ENCODE measurements at places on chromosomes 12 and 14. TPM values are rescaled to one million over a fixed set of nuclear protein-coding genes. Genes with fewer than 3 reads are reported as not detected.

DNA sequence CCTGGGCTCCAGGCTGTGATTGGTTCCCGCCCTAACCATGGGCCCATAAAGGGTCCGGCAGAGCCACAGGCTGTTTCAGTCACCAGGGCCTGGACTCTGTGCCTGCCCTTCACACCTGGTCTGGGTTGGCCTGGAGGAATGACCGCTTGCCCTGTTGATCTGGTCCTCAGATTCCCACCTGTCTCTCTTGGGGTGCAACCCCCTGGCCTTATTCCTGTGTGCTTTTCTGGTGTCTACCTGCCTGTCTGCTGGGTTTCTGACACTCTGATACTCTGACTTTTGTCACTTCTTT, 2.9 kb upstream of the KRT83 start:
- H3K27me3 ChIP-seq: no peaks in the 10 kb centered on the region
- no peak overlapping the region for H3K4me3 ChIP-seq
- H3K4me1 ChIP-seq: peaks cover 6% of the 10 kb centered on the region
- H3K27ac ChIP-seq: no peak overlapping the region
- DNase-seq: no peak

- DNase-seq: no peak
- no peaks in the 10 kb centered on the region for H3K27me3 ChIP-seq
- no peak overlapping the region for H3K27ac ChIP-seq
- no peaks in the 10 kb centered on the region for H3K36me3 ChIP-seq
- H3K4me3 ChIP-seq: no peak overlapping the region
Observed at GRCh38 chr12:124828264-124829007, 35.2 kb downstream of the SCARB1 start.

DNA sequence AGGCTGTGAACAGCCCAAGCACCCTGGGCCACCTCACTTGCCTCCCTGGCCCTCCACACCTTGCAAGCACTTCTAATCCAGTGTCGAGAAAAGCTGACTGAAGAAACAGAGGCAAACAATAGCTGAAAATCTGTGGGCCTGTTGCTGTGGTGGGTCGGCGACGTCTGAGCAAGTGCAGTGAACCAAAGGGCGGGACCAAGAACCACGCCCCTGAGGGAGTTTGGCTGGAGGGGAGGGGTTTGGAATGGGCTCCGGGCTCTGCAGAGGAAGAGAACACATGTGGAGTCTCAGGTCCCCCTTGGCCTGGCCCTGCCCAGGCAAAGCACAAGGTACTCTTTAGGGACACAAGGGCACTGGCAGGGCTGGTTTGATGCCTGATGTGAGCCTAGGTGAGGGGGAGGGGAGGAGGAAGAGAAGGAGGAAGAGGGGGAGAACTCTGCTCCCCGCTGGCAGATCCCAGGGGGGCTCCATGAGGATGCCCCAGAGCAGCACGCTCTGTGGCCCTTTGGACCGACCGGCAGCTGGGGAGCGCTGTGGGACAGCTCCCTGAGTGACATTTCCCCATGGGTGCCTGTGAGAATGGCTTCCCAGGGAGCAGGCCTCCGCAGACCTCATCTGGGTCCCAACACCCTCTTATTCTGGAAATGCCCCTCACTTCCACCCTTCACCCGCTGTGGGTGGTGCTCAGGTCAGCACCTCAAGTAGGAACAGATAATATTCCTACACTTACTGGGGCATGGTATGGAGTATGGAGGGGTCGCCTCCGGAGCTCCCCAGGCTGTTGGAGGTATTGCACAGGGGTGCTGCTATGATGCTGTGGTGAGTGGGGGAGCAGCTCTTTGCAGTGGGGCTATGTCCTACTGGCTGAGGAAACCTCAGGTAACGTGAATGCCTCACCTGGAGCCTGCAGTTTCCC, 85.5 kb downstream of the CPSF2 start:
- no peak for DNase-seq
- peaks cover 47% of the 10 kb centered on the region for H3K4me1 ChIP-seq
- H3K27me3 ChIP-seq: no peaks in the 10 kb centered on the region
- H3K27ac ChIP-seq: peak overlapping the region; percentile 87
- no peak overlapping the region for H3K4me3 ChIP-seq
- H3K36me3 ChIP-seq: no peaks in the 10 kb centered on the region

- no peaks in the 10 kb centered on the region for H3K27me3 ChIP-seq
- no peak overlapping the region for H3K27ac ChIP-seq
- no peak for DNase-seq
- no peak overlapping the region for H3K4me3 ChIP-seq
- H3K36me3 ChIP-seq: no peaks in the 10 kb centered on the region
Observed at GRCh38 chr14:88168498-88169165, 154.4 kb downstream of the KCNK10 start.

GRCh38 chr14:24324024-24324423, 10.8 kb downstream of the ADCY4 start:
- no peaks in the 10 kb centered on the region for H3K36me3 ChIP-seq
- H3K4me3 ChIP-seq: no peak overlapping the region
- H3K4me1 ChIP-seq: no peaks in the 10 kb centered on the region
- H3K27ac ChIP-seq: no peak overlapping the region

GRCh38 chr12:116707751-116708150, 30.1 kb downstream of the SPRING1 start:
- DNase-seq: no peak
- H3K36me3 ChIP-seq: no peaks in the 10 kb centered on the region
- H3K4me3 ChIP-seq: no peak overlapping the region
- H3K27ac ChIP-seq: no peak overlapping the region
- peaks cover 9% of the 10 kb centered on the region for H3K4me1 ChIP-seq

GRCh38 chr12:102601621-102602020, 121.3 kb upstream of the IGF1 start:
- H3K36me3 ChIP-seq: no peaks in the 10 kb centered on the region
- DNase-seq: no peak
- no peaks in the 10 kb centered on the region for H3K4me1 ChIP-seq
- H3K27ac ChIP-seq: no peak overlapping the region
- H3K4me3 ChIP-seq: no peak overlapping the region

DNA sequence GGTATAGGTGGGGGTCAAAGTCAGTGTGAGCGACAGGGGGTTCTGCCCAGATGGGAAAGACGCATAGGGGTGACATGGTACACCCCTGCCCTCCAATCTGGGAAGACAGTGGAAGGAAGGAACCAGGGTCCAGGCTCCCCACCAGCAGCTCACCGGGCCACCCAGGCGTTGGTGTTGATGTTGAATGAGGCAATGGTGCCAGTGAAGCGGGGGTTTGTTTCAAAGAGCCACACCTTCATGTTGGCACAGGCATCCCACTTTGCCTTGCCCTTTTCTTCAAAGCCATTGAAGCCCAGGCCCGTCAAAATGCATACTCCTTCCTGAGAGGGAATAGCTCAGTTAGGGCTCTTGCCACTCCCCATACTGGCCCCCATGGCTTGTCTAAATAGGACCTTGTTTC, 7.5 kb downstream of the EMG1 start:
- peaks cover 66% of the 10 kb centered on the region for H3K36me3 ChIP-seq
- no peaks in the 10 kb centered on the region for H3K4me1 ChIP-seq
- H3K4me3 ChIP-seq: no peak overlapping the region

GRCh38 chr14:95891742-95892141, 15.1 kb downstream of the TUNAR start:
- DNase-seq: no peak
- peaks cover 30% of the 10 kb centered on the region for H3K4me1 ChIP-seq
- H3K36me3 ChIP-seq: no peaks in the 10 kb centered on the region
- H3K4me3 ChIP-seq: no peak overlapping the region

DNA sequence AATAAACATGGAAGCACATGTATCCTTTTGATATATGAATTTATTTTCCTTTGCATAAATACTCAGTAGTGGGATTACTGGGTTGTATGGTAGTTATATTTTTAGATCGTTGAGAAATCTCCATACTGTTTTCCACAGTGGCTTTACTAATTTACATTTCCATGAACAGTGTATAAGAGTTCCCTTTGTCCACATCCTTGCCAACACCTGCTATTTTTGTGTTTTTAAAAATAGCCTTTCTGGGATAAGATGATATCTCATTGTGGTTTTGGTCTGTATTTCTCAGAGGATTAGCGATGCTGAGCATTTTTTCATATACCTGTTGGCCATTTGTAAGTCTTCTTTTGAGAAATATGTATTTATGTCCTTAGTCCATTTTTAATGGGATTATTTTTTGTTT, 329.2 kb upstream of the KITLG start:
- H3K27ac ChIP-seq: no peak overlapping the region
- DNase-seq: no peak
- H3K4me3 ChIP-seq: no peak overlapping the region
- no peaks in the 10 kb centered on the region for H3K4me1 ChIP-seq
- no peaks in the 10 kb centered on the region for H3K27me3 ChIP-seq

DNA sequence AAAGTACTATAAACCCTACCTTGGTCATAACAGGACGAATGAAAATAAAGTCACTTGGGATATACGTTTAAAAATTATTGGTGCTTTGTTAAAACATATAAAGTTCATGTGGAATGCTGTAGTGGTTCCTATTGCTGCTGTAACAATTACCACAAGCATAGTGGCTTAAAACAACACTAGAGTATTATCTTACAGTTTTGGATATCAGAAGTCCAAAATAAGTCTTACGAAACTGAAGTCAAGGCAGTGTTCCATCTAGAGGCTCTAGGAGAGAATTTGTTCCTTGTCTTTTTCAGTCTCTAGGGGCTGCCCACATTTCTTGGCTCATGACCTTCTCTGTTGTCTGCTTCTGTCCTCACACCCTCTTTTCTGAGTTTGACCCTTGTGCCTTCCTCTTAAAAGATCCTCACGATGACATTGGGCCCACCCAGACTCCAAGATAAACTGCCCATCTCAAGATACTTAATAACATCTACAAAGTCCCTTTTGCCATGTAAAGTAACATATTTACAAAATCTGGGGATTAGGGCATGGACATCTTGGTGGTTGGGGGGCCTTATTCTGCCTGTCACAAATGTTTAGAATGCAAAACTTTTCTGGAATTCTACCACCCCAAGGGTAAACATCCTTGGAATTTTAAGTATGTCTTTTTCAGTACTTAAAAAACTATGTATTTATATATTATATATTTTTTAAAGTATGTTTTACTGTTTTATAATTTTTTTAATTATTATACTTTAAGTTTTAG, 178.1 kb downstream of the ETNK1 start:
- H3K36me3 ChIP-seq: no peaks in the 10 kb centered on the region
- no peak overlapping the region for H3K4me3 ChIP-seq
- no peak overlapping the region for H3K27ac ChIP-seq
- DNase-seq: no peak

DNA sequence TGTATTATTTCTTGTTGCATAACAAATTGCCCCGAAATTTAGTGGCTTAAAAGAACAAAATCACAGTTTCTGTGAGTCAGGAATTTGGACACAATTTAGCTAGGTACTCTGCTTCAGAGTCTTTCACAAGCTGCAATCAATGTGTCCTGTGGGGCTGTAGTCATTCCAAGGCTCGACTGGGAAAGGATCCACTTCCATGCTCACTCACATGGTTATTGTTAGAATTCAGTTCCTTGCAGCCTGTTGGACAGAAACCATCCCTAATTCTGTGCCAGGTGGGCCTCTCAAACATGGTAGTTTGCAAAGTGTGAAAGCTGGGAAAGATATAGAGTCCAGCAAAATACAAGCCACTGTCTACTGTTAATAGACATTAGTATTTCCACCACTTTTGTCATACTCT, 59.7 kb upstream of the ARID2 start:
- DNase-seq: no peak
- no peaks in the 10 kb centered on the region for H3K36me3 ChIP-seq
- no peak overlapping the region for H3K4me3 ChIP-seq
- peaks cover 40% of the 10 kb centered on the region for H3K4me1 ChIP-seq
- H3K27ac ChIP-seq: no peak overlapping the region
- H3K27me3 ChIP-seq: no peaks in the 10 kb centered on the region

DNA sequence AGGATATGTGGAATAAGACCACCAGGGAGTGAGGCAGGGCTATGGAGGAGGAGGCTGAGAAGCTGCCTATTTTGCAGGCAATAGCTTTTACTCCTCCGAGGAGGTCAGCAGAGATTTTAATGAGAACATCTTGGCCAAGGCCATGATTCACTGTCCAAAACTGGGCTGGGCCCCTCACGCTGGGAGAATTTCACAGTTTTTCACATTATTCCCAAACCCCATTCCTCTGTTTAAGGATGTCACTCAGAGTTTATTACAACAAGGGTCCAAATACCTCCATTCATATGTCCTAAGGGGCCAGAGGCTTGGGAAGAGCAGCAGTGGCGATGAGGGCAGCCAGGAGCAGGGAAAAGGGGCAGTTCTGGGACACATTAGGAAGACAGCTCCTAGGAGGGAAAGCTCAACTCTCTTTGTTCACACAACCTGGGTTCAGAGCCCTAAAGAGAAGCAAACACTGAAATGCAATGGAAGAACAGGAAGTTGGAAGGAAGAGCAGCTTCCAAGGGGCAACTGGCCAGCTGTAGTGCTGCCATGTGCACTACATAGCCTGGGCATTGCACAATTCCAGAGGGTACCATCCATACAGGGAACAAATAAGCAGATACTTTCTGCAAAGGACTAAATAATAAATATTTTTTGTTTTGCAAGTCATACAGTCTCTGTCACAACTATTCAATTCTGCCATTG, 283.2 kb downstream of the NUAK1 start:
- no peak overlapping the region for H3K27ac ChIP-seq
- DNase-seq: no peak
- H3K4me1 ChIP-seq: peaks cover 25% of the 10 kb centered on the region
- no peaks in the 10 kb centered on the region for H3K27me3 ChIP-seq

DNA sequence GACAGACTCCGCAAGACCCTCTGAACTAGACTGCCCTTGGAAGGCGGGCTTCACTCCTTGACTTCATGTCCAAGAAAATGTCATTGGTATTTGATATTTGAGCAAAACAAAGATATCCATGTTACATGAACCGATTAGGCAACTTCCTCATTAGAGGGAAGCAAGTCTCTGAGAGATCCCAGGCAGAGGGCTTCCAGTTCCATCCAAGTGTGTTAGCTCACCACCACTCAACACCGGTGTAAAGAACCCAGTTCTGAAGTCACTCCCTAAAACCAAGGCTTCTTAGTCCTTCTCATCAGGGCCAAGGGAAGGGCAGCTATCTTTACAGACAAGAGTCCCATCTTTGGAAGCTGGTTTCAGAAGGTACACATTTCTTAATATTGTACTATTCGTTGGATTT, 87.2 kb upstream of the CDKN3 start:
- no peak overlapping the region for H3K4me3 ChIP-seq
- no peaks in the 10 kb centered on the region for H3K27me3 ChIP-seq
- DNase-seq: no peak

DNA sequence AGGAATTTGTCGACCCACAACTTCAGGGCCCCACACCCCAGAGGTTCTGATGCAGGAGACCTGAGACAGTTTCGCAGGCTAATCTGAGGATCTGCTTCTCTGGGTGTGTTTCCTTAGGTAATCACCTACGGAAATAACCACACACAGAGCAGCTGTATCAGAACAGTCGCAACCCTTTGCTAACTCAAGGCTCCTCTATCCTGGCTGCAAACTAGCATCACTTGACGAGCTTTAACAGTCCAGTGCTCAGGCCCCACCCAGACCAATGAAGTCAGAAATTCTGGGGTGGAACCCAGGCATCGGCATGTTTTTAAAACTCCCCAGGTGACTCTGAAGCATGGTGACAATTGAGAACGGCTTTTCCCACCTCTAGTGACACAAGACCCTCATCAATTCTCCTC, 20.7 kb downstream of the SLC7A7 start:
- H3K27me3 ChIP-seq: no peaks in the 10 kb centered on the region
- no peak overlapping the region for H3K27ac ChIP-seq
- no peak for DNase-seq
- no peak overlapping the region for H3K4me3 ChIP-seq
- no peaks in the 10 kb centered on the region for H3K4me1 ChIP-seq
- H3K36me3 ChIP-seq: no peaks in the 10 kb centered on the region

Gene BBOF1
- total RNA-seq: 4.7 TPM

Gene OTX2
- not detected for total RNA-seq

Gene MAP1LC3B2
- total RNA-seq: 1.5 TPM

Gene TMEM120B
- total RNA-seq: 7.3 TPM

Gene ENO2
- 53.6 TPM for total RNA-seq

Gene PGF
- total RNA-seq: 34.4 TPM

Gene SERPINA6
- not detected for total RNA-seq

Gene SPRYD3
- 68.0 TPM for total RNA-seq

Gene FGF23
- total RNA-seq: not detected

Gene CLECL1
- not detected for total RNA-seq

Gene NANOG
- 0.27 TPM for total RNA-seq

Data from thoracic aorta (tissue), 2 donors.